ENCODE measurements at places on chromosomes 4 and X.

DNA sequence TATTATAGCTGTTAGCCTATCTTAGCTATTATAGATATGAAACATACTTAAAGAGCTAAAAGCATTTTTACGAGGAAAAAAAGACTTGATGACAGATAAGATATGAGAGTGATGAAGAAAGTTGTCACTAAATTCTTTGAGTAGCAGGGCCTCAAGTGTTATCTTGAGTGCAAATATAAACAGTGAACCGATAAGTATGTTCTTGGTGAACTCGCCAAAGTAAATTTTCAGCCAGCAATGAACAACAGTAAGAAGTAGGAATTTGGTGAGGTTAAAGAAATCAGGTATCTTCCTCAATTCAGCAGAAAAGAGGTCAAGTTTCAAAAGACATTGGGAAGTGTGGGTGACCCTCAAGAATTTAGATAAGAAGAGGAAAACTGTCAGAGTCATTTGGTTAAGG is 471.8 kb upstream of the FTHL17 start:
- DNase-seq: no peak

DNA sequence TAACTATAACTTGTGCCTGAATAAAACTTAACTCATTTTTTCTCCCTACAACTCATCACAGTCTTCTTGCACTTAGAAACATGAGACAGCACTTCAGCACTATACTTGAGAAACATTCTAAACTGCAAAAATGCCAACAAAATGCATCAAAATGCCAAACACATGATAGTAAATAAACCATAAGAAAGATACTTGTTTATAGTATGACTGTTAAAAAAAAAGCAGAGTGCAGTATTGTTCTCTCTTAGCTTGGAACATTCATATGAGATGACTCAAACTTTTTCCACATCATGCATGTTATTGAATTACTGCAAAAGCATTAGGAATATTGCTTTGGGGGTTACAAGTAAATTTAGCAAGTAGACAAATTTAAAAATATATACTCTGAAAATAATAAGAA is 135.7 kb upstream of the ANXA10 start:
- DNase-seq: no peak

DNA sequence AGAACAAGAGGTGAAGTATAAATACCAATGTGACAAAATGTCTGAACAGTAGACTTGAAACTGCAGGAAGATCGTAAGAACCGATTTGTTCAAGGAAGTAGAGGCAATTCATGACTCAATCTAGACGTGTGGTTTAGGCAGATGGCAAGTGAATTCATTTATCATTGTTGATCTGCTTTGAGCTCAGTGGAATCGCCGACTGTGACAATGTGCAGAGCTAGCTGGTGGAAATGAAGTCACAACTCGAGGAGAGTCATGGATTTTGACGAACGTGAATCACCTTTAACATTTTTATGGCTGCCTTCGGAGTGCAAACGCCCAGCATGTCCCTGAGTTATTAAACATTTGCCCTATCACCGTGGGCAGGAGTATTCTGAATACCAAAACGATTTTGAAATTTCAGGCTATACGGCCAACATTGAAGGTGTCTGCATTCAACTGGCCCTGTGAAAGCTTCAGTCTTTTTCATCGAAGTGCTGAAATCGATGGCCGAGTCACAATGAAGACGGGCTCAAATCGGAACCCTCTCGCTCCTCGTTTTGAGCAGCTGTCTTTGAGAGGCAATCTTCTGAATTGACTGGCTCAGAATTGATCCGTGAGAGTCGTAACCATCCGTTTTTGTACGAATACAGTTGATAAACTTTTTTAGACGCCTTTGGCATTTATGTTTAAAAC is 689 bp upstream of the OGT start:
- DNase-seq: peak; percentile 46

GRCh38 chrX:109857584-109858228 is 124.6 kb upstream of the ACSL4 start:
- DNase-seq: no peak

DNA sequence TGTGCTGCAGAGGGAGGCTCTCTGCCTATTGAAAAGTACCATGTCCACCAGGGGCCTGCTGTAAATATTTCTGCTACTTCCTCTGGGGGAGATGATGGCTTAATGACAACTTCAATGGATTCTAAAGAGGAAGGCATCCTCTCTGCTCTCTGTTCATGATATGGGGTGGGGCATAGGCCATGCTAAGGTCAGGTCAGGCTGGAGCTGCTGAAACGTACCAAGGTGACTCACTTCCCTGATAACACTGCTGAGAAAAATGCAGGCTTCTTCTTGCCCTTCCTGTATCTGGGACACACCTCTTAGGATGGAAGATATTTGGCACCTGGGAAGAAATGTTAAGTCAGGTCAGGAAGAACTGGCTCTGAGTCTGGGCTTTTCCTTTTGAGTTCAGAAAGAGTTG is 31.5 kb downstream of the HS3ST1 start:
- DNase-seq: no peak

GRCh38 chr4:181962321-181962720 is 280.9 kb upstream of the TENM3 start:
- no peak for DNase-seq
